Activated CD4-positive, CD25-positive, alpha-beta regulatory T cell treated with anti-CD3 and anti-CD28 coated beads, Interleukin-2, amount 50 U/mL, for 72 hours (primary cell): ENCODE measurements at places on chromosomes 16 and 17.

DNA sequence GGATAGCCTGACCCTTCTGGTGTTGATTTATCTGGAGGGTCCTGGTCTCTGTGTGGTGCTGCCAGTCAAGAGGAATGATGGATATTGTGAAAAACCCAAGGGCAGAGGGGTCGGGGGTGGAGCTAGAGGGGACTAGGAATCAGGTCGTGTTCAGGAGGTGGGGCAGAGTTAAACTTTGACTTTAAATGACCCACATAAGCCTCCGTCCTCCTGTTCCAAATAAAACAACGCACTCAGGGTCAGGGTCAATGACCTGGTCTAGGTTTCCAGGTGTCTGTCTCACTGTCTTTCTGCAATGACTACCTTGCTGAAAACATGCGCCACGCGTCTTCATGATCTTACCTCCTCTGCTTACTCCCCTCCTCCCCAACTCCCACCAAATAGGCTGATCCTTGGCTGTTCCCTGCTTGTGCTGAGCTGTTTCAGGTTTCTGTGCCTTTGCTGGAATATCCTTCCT is 14.7 kb downstream of the AOC3 start:
- no peak for DNase-seq

DNA sequence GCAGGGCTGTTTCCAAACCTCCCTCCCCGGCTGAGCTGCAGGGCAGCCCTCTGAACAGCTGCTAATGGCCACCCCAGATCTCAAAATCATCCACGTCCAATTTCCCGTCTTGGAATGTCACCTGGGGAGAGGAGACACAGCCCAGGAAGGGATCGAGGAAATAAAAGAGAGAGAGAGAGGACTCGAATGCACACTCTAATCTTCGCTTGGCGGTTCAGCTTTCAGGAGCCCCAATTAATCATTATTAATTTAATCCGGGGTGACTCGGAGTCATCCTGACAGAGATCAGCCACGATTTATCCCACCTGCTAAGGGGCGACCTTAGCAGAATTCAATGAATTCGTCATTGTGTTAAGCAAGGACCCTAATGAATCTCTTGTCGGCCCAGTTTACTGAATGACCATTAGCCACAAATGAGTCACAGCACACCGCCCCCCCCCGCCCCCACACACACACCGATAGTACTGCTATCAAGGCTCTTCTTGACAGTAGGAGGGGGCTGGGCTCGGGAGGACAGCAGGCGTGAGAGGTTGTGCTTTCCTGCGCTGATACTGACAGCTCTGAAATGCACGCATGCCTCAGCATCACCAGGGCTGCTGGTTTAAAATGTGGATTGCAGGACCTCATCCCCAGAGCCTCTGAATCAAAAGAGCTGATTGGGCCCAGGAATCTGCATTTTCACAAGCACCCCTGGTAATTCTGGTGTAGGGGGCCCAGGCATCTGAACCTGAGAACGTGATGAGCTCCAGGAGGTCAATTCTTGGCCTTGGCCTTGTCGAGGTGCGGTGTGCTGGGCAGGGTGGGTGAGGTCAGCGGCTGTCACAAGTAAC is 190.0 kb upstream of the CIBAR2 start:
- no peak for DNase-seq

GRCh38 chr16:71895679-71896365 is 491 bp downstream of the IST1 start:
- peak; percentile 65 for DNase-seq

GRCh38 chr17:57332501-57332900 is 76.2 kb downstream of the MSI2 start:
- DNase-seq = no peak

DNA sequence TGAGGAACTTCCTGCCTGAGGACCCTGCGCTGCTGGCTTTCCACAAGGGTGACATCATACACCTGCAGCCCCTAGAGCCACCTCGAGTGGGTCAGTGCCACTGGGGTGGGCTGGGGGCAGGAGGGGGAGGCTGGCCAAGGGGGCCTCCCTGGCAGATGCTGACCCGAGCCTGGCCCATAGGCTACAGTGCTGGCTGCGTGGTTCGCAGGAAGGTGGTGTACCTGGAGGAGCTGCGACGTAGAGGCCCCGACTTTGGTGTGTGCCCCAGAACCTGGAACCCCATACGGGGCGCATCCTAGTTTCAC is 26.7 kb upstream of the ALKBH5 start:
- DNase-seq = no peak

GRCh38 chr17:35729405-35729833 is 2.0 kb upstream of the RASL10B start:
- no peak for DNase-seq

DNA sequence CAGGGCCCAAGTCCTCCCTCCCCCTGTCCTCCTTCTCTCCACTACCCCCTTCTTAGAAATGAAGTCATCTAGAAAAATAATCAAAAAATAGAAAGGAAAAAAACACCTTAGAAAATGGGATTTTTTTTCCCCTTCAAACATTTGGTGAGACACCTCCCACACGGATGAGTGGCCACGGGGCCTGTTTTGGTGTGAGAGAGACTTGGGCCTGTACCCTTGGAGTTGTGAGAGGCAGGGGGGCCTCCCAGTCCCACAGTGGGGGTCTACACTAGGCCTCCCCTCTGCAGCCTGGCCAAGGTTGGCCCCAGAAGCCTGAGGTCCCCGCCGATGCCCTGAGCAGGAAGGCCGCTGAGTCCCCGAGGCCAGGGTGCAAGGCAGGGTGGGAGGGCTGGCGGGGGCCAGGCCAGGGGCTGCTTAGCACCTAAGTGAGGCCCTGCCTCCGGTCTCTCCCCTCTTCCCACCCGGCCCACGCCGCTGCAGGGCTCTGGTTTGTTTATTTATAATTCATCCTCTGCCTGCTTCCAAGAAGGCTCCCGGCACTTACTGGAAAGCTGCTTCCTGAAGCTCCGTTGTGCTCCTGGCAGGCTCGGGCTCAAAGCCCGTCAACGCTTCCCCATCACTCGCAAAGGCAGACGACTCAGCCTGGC is 26.4 kb downstream of the NPTX1 start:
- no peak for DNase-seq

DNA sequence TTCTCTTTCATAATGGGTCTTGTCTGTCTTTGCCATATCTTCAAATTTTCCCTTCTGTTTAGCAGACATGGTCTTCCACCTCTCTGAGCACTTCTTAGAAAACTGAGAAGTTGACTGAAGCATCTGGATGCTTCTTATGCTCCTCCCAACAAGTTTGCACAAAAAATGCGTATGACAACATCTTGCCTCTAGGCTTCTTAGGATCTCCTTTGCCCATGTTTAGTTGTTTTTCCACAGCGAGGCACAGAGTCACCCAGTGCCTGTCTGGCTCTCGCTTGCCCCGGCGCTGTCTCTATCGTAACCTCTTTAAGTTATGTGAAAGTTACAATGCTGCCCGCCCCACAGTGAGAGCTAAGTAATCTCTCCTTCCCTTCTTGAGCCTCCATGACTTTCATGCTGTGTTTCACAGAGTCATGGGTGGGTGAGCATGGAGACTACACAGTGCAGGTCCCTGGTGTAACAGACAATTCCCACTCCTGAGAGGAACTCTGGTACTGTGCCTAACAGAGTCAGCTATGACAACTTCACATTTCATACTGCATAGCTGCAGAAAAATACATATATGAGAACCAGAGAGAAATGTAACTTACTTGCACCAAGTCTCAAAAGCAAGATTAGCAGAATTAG is 195.4 kb downstream of the AATF start:
- DNase-seq = no peak

DNA sequence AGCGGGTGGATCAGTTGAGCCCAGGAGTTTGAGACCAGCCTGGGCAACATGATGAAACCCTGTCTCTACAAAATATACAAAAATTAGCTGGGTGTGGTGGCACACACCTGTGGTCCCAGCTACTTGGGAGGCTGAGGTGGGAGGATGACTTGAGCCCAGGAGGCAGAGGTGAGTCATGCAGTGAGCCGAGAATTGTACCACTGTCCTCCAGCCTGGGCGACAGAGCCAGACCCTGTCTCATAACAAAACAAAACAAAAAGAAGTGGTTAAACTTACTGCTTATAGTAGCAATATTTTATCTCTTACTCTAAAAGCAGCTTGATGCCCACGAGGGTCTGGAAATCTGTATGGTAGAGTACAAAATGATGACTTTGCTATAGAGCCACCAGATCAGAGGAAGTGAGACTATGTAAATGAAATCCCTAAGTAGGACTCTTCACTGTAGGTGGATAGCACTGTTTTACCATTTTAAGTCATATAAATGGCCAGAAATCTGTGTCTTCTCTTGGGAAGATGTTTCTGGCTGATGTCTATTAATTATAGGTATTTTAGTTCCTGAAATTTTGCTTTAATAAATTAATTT is 60.4 kb upstream of the MRC2 start:
- DNase-seq = no peak

- no peak for DNase-seq
Measured at GRCh38 chr16:84509032-84509950, 4.8 kb upstream of the MEAK7 start.
